Dermis blood vessel endothelial cell (primary cell): ENCODE measurements at places on chromosomes 7 and 10. TPM values are rescaled to one million over a fixed set of nuclear protein-coding genes. Genes with fewer than 3 reads are reported as not detected.

Gene PLEKHS1
- not detected in 2 replicates for total RNA-seq

Gene ITPRIP
- 29.3 and 39.9 TPM in 2 replicates for total RNA-seq

Gene SMO
- total RNA-seq, result 3.2 and 5.8 TPM in 2 replicates

Gene RNLS
- 0.51 and 2.7 TPM in 2 replicates for total RNA-seq

Gene LIPN
- total RNA-seq, result not detected in 2 replicates

Gene ADRB1
- 19.0 and 22.0 TPM in 2 replicates for total RNA-seq

Gene ENKUR
- 0.09 and 0.17 TPM in 2 replicates for total RNA-seq

Gene HOXA4
- total RNA-seq, result 0.34 and 0.65 TPM in 2 replicates

Gene POMZP3
- 1.0 and 3.4 TPM in 2 replicates for total RNA-seq

Gene TSPAN13
- total RNA-seq, result 64.4 and 69.8 TPM in 2 replicates

Gene GPR15LG
- total RNA-seq, result 0.47 TPM in 1 of 2 replicates, not detected in the other
